Bone marrow (tissue), 2 donors: ENCODE measurements at places on chromosomes 16 and 17.

- DNase-seq = no peak
These were observed 114.4 kb downstream of the SOCS1 start for GRCh38 chr16:11141409-11142260.

DNA sequence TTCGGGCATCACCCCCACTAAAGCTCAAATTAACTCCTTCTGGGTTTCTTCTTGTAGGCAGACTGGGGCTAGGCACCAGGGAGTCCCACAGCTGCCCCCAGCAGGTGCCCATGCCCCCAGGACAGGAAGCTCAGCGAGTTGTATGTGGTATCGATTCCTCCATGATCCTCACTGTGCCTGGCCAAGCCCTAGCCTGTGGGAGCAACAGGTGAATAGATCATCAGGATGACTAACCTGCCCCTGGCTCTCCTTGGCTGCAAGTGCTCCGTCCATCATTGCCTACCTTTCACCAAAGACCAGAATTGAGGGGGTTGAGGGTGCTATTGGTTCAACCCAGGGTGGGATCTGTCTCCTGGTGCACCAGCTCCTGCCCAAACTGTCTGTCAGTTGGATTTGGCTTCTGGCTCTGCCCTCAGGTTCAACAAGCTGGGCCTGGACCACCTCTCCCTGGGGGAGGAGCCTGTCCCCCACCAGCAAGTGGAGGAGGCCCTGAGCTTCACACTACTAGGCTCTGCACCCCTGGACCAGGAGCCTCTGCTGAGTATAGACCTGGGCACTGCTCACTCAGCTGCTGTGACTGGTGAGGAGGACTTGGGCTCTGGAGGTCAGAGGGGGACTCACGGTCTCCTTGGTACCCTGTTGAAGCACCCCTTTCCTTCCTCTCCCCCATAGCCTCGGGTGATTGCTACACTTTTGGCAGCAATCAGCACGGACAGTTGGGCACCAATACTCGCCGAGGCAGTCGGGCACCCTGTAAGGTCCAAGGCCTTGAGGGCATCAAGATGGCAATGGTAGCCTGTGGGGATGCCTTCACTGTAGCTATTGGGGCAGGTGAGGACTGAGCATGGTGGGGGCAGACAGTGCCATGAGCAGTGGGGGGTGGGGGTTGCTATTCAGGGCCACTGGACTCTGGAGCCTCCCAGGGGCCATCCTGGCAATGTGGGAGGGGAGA is 3.1 kb upstream of the TRAF4 start:
- DNase-seq = no peak

DNA sequence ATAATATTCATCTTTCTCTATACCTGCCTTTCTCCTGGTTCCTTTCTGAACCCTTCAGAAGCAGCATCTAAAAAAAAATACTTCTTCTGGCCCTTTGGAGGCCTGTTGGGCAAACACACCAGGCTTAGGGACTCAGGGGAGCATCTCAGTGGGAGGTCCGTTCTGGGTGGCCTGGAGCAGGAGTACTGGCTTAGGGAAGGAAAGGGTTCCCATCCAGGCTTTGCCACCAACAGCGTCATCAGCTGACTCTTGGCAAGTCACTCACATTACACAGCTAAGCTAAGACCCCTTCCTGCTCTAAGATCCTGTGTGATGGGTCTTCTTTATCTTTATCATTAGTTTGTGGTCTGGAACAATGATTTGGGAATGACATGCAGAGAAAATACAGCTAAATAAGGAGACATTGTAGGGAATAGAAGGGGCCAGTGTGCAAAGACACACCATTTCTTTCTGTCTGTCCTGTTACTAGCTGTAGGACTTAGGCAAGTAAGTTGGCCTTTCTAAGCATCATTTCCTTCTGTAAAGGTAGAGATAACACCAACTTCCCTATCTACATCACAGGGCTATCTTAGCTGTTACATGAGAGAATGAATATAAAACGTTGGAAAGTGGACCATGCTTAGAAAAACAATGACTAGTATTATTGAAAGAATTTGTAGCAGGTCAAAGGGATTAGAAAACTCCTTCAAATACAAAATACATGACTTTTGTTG is 9.9 kb downstream of the PCTP start:
- DNase-seq = no peak

DNA sequence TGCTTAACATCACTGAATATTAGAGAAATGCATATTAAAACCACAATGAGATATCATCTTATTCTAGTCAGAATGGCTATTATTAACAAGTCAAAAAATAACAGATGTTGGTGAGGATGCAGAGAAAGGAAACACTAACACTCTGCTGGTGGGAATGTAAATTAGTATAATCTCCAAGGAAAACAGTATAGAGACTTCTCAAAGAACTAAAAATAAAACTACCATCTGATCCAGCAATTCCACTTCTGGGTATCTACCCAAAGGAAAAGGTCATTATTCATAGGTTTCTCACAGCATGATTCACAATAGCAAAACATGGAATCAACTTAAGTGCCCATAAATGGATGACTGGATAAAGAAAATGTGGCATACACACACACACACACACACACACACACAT is 166.4 kb downstream of the CEP112 start:
- DNase-seq = no peak

DNA sequence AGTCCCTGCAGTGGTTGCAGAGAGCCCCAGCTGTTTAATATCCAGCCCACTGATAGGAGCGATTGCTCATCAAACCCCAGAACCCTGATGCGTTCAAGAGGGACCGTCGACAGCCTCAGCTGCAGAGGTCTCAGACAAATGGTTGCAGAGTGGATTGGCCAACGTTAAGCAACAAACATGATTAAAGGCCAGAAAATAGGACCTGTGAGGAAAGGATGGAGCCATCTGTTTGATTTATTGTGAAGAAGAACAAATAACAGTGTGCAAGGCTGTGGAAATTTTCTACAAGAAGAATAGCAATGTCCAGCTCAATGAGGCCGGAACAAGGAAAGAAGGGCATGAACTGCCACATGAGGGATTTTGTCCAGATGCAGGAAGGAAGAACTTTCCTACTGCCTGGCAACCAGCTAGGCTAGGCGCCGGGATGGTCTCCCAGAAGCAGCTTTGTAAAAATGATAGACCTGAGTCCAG is 138.4 kb upstream of the DNAH9 start:
- no peak for DNase-seq

DNA sequence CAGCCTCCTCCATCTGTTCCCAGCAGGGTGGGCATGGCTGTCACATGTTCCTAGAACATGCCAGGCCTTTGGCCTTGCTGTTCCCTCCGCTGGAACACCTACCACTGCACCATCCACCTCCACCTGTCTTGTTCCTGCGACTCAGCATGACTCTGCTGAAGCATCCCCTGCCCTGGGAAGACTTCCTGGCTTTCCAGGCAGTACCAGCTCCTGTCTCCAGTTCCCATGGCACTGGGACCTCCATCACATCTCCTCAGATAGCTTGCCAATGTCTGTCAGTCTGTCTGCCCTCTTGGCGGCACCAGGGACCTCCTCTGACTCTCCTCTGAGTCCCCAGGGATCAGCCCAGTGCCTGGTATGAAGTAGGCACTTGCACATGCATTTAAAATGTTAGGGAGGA is 15.7 kb downstream of the PDP2 start:
- no peak for DNase-seq

GRCh38 chr16:66668777-66669444 is 27.6 kb downstream of the CMTM4 start:
- no peak for DNase-seq
